Cardiac muscle cell (in vitro differentiated cells and primary cell): ENCODE measurements at places on chromosomes 6 and 20. TPM values are rescaled to one million over a fixed set of nuclear protein-coding genes. Genes with fewer than 3 reads are reported as not detected.

The ENPP1 gene
- total RNA-seq, result 1.2 and 3.1 TPM in 2 replicates

The SNAP25 gene
- total RNA-seq, result 1.9 and 4.0 TPM in 2 replicates

- no peak for DNase-seq
Observed at GRCh38 chr6:94955156-94955555, 622.2 kb upstream of the MANEA start.

- peak; percentile 74 for DNase-seq
Observed at GRCh38 chr6:70709826-70710225, 42.1 kb downstream of the SMAP1 start.

The SPACA1 gene
- total RNA-seq, result not detected in 2 replicates

GRCh38 chr6:107977283-107977682, 19.3 kb upstream of the SEC63 start:
- no peak for DNase-seq

GRCh38 chr6:53771785-53772624, 22.8 kb upstream of the LRRC1 start:
- no peak for DNase-seq

The REV3L gene
- 14.0 and 23.3 TPM in 2 replicates for total RNA-seq

The MPIG6B gene
- total RNA-seq, result not detected in 2 replicates

GRCh38 chr20:36384022-36384619, 78.0 kb downstream of the DLGAP4 start:
- peak; percentile 43 for DNase-seq

The ME1 gene
- total RNA-seq, result 1.6 and 2.0 TPM in 2 replicates

DNA sequence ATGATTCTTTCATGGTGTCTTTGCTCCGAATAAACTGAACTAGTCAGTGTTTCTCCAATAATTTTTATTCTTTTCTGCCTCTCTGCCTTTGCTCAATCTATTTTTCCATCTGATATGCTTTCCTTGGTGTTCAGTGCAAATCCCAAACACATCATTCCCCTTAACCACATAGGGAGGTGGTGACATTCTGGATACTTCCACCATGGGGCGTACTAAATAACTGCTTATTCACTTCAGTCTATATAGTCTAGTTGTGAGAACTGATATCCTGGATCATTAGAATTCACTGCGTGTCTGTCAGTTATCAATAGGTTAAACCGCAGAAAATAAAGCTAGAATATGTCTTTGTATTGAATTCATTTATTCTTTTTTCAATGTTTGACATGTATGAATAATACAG, 83.1 kb downstream of the KCNQ5 start:
- DNase-seq, result peak; percentile 21

The OVOL2 gene
- 0.24 and 0.25 TPM in 2 replicates for total RNA-seq

The SLC17A3 gene
- total RNA-seq, result not detected in 2 replicates

GRCh38 chr6:89818977-89819335, 638 bp downstream of the MDN1 start:
- DNase-seq, result peak; percentile 41

DNA sequence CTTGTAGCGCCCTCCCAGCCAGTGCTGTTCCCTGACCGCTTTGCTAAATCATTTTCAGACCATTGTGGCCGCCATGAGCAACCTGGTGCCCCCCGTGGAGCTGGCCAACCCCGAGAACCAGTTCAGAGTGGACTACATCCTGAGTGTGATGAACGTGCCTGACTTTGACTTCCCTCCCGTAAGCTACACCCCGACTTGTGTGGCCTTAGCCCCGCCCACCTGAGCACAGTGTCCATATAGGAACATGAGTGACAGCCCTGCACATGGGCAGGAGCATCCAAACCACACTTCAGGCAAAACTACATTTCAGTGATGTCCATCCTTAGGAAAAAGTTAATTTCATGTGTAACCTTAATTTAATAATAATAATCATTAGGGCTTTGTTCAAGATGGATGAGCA, 51.1 kb downstream of the GNAS start:
- DNase-seq, result no peak

DNA sequence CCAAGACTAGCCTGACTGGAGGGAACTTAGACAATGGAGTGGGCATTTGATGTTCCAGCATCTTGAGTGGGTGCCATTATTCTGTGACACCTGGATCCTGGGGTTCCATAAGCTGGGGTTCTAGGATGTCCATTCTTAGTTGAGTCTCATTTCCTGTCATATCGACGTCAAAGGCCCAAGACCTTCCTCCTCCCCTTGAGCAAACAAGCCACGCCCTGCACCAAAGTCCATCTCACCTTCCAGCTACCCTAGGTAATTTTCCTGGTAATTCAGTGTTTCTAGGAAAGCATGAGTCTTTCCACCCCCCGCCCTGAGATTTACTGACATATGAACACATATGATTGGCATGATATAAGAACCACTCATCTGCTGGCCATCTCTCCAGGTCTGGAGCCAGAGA, at the start of gene TRIM40:
TSS of gene TRIM40 (plus strand) at position 384 of the 400 bp plus-strand sequence. CDS start 897 bp downstream, outside the sequence.
- DNase-seq, result no peak

DNA sequence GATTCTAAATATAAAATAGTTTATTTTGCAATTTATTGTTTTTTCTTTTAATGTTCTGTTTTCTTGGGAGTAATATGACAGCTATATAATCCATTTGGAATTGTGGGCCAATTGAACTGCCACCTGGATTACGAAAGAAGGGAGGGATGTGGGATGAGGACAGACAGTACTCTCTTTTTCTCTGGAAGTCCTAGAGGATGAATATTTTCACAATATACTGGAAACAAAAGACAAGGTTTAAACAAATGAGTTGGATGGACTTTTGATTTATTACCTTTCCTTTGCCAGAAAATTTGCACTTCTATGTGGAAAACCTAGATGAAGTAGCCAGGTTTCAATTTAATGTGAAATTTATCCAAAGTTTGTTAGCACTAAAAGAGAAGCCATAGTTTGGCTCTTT, 325.5 kb upstream of the IMPG1 start:
- DNase-seq, result no peak

DNA sequence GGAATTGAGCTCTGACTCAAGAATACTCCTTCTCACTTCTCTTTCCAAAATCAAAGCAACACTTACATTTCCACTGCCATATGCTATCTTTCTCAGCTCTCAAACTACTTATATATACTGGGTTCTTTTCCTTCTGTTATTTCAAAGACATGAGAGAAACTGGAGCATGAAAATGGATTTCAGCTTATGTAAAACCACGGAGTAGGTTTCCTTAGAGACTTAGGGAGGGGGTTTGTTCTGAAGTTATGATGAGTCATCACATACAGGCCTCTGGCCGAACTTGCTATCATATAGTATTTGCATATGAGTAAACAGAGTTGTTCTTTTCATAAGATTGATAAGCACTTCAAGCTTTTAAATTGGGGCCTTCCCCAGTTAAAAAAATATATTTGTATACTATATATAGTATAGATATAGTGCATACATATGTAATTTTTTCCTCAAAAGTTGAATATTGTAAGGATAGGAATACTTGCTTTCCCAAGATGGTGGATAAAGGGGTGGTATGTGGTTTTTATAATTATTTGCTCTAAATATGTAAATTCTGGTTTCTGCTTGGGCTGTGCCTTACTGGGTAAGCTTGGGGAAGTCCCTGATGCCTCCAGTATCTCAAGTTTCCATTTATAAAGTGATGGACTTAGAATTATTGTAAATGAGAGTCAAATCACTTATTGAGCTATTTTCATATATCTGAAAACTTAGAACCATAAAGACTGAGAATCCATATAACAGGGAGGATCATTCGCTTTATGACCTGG, 273.9 kb downstream of the RFPL4B start:
- peak; percentile 66 for DNase-seq

DNA sequence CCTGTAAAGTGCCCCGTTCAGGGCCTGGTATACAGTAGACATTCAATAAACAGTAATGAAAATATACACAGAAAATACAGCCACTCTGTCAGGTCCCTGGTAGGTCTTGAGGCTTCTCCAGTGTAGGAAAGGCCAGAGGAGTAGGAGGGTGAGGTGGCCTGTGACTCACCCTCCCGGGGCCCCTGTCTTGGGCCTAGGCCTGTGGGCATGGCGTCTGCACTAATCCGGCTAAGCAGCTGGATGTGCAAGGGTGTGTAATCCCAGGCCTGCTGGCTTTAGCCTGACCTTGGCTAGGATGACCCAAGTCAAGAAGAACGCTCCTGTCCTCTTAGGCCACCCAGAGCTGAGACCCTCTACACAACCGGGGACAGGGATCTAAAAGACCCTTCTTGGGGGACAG, 84.9 kb downstream of the KCNB1 start:
- DNase-seq, result peak; percentile 41
